ENCODE measurements at places on chromosomes 1 and 21.

DNA sequence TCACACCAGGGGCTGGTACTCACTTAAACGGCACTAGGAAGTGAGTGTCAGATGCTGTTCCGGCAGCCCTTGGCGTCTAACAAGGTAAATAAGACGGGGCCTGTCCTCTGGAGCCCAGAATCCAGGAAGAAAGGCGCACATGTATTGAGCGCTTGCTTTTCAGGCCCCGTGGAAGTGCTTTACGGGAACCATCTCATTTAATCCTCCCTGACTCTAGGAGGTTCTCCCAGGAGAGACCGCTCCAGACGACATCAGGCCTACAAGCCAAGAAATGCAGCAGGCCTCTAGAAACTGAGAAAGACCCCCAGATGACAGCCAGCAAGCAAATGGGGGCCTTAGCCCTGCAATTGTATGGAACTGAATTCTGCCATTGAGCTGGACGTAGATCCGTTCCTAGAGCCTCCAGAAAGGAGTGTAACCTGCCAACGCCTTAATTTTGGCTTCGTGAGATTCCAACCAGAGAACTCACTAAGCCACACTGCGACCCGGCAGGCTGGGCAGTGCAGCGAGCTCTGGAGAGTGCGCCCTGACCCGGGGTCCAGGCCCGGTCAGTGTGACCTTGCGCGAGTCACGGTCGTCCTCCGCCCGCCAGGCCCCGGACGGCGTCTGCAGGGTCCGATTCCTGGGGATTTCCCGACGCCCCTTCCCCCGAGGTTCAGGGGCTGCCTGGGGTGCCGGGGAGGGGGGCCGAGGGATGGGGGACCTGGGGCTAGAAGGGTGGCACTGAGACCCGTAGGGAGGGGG lies 532 bp upstream of the MANEAL start:
- no peak for DNase-seq

- DNase-seq: no peak
Observed at GRCh38 chr1:2465371-2466269, 10.5 kb upstream of the PLCH2 start.

- DNase-seq: no peak
Observed at GRCh38 chr1:21781815-21782348, 1.1 kb downstream of the USP48 start.

DNA sequence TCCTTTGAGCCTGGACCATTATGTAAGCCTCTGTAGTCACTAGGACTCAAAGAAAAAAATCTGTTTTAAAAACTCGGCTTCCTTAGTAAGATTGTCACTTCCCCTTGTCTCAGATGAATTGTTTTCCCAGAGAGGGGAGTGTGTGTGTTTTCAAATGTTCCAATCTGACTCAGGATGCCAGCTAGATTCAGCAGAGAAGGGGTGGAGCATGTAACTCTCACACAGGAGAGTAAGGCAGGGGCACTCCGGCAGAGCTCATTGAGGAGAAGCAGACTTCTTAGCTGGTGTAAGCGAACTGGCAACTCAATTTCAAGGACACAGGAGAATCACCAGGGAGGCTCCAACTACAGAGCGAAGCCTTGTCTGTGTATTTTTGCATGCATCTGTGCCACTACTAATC lies 623.2 kb downstream of the LMO4 start:
- no peak for DNase-seq

- no peak for DNase-seq
Observed at GRCh38 chr1:180909005-180909414, 3.7 kb upstream of the KIAA1614 start.

GRCh38 chr1:160219062-160219929 lies 14.1 kb downstream of the PEA15 start:
- DNase-seq: peak; percentile 33

- DNase-seq: no peak
Observed at GRCh38 chr1:81545734-81546133, 255.0 kb upstream of the ADGRL2 start.

- no peak for DNase-seq
Observed at GRCh38 chr1:159040893-159041724, 31.4 kb downstream of the IFI16 start.

- DNase-seq: no peak
Observed at GRCh38 chr1:221888218-221888617, 146.3 kb upstream of the DUSP10 start.

- DNase-seq: peak; percentile 50
Observed at GRCh38 chr1:62962901-62963776, 179.2 kb downstream of the ATG4C start.

DNA sequence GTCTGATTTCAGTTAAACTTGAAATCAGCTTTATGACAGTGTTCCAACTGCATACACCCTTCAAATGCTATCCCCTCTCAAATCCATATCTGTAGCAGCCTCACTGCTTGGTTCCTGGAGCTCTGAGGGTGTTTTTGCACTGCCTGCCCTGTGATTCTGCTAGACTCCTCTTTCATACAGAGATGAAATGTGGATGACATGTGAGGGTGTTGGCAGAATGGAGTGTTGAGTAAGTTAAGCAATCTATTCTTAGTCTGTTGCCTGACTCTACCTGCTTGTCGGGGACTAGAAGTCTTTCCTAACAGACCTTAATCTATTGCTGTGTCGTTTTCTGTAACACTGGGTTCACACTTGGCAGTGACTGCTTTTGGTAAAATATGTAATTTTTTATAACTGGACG lies 9.8 kb downstream of the IGSF5 start:
- DNase-seq: no peak

DNA sequence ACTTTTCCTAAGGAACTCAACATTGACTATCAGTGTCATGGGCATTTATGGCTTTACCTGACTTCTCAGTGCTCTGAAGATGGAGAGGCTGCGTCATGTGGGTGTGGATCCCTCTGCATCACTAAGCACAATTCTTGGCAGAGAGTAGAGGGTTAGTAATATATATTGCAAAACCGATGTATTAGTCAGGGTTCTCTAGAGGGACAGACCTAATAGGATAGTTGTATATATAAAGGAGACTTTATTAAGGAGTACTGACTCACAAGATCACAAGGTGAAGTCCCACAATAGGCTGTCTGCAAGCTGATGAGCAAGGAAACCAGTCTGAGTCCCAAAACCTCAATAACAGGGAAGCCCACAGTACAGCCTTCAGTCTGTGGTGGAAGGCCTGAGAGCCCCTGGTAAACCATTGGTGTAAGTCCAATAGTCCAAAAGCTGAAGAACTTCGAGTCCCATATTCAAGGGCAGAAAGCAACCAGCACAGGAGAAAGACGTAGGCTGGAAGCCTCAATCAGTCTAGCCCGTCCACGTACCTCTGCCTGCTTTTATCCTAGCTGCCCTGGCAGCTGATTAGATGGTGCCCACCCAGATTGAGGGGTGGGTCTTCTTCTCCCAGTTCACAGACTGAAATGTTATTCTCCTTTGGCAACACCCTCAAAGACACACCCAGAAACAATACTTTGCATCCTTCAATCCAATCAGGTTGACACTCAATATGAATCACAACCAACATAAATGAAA lies 159.7 kb upstream of the NRIP1 start:
- DNase-seq: no peak

DNA sequence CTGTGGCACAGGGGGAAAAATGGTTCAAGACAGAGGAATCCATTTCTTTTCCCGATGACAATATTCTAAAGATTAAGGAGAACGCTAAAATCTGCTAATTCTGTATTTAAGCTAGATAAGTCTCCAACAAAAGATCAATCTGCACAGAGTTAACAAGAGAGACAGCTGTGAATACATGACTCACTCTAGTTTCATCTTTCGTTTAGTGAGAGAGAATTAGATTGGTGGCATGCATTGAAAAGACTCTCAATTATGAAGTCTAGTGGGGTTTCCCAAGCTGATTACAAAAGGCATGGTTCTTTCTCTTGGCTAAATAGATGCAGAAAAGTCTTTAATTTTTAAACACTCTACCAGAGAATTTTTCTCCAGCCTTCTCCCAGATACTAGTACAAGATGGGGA lies 34.4 kb downstream of the CAPN9 start:
- no peak for DNase-seq

- DNase-seq: no peak
Observed at GRCh38 chr1:11168731-11169130, 20.4 kb upstream of the ANGPTL7 start.

GRCh38 chr1:188782220-188782841 lies 1695.3 kb downstream of the BRINP3 start:
- DNase-seq: peak; percentile 67

GRCh38 chr1:111172463-111172862 lies 28.0 kb downstream of the DENND2D start:
- DNase-seq: no peak

GRCh38 chr1:26719205-26719604 lies 23.4 kb downstream of the ARID1A start:
- no peak for DNase-seq

DNA sequence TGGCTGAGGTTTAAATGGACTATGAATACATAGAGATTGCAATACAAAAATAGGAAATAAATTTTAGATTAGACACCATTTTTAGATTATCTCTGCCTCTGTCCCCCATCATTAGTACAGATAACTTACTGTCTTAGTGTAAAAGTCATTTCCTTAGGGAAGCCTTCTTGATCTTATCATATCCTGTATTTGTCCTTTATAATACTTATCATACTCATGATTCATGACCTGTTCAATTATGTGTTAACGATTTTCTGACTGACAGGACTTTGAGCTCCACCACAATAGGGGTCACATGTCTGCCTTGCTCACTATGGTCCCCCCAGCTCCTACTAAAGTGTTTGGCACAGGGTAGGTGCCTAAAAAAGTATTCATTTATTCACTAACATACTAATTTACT lies 14.6 kb downstream of the TEX38 start:
- DNase-seq: no peak

GRCh38 chr1:167233373-167233772 lies 12.7 kb downstream of the POU2F1 start:
- no peak for DNase-seq
